Type B pancreatic cell (in vitro differentiated cells): ENCODE measurements at places on chromosomes 3 and 15. TPM values are rescaled to one million over a fixed set of nuclear protein-coding genes. Genes with fewer than 3 reads are reported as not detected.

GRCh38 chr15:61025781-61026180, 203.3 kb downstream of the RORA start:
- H3K27ac ChIP-seq, result no peak overlapping the region
- no peaks in the 10 kb centered on the region for H3K36me3 ChIP-seq
- no peaks in the 10 kb centered on the region for H3K27me3 ChIP-seq

DNA sequence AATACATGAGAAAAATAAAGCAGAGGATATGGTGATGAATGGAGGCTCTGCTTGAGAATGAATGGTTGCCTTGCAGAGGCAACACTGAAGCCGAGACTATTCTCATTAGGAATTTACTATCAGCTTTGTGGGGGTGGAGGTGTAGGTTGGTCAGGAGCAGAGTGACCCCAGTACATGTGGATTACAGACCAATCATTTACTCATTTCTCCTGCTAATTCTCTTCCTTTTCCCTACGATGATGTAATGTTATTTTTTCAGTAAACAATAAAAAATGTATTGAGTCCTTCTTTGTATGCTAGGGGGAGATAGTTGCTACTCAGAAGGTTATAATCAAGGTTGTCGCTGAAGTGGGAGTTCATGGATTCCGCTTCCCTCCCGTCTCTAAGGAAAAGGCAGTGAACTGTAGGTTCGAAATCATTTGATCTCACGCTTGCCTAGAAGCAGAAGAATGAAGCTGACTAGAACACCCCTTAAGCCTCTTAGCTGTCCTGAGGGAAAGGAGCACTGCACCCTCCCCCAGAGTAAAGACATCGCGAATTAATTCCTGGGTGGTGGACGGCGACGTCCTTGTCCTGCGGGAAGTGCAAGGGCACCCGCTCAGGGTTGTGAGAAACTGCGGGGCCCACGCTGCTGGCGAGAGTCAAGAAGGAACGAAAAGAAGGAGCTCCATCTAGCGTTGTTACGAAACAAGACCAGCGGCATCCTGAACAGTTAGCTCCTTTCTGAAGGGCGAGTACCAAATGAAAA, 213.2 kb upstream of the PFN2 start:
- no peaks in the 10 kb centered on the region for H3K36me3 ChIP-seq
- no peak overlapping the region for H3K4me3 ChIP-seq
- peak; percentile 79 for DNase-seq
- H3K4me1 ChIP-seq, result peaks cover 12% of the 10 kb centered on the region
- H3K27me3 ChIP-seq, result peaks cover 3% of the 10 kb centered on the region

The NOX5 gene
- total RNA-seq, result 0.12 TPM in 1 of 2 replicates, not detected in the other

The HDC gene
- total RNA-seq, result 0.14 TPM in 1 of 2 replicates, not detected in the other

The TIMP4 gene
- 0.43 and 0.48 TPM in 2 replicates for total RNA-seq

GRCh38 chr3:49422379-49423248, at the start of gene AMT:
TSS of gene AMT (minus strand) at chr3:49422473. CDS start at chr3:49422450, 23 bp downstream.
- H3K4me1 ChIP-seq, result peaks cover 17% of the 10 kb centered on the region
- no peaks in the 10 kb centered on the region for H3K36me3 ChIP-seq
- peak within 1 kb of the TSS; percentile 91 for H3K4me3 ChIP-seq
- H3K27me3 ChIP-seq, result no peaks in the 10 kb centered on the region

- no peaks in the 10 kb centered on the region for H3K36me3 ChIP-seq
- peaks cover 21% of the 10 kb centered on the region for H3K27me3 ChIP-seq
- no peak overlapping the region for H3K4me3 ChIP-seq
Observed at GRCh38 chr3:38726751-38727150, 77.3 kb upstream of the SCN5A start.

DNA sequence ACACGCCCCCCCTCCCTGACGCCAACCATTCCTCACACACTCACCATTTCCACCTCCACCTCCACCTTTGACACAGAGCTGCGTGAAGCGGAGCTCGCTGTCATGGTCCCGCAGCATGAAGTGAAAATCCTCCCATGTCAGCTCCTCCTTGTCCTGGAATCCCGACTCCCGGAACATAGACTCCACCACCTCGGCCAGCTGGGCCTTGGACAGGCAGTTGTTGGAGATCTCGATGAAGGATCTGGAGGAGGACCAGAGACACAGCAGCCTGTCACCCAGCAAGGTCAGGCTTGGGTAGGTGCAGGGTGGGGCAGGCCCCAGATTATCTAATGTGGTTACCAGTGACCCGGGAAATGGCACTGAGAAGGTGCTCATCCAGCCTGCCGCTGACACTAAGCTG, 12.2 kb downstream of the DUOX2 start:
- no peaks in the 10 kb centered on the region for H3K36me3 ChIP-seq
- no peaks in the 10 kb centered on the region for H3K4me1 ChIP-seq
- peaks cover 26% of the 10 kb centered on the region for H3K27me3 ChIP-seq
- no peak overlapping the region for H3K27ac ChIP-seq

The SCG3 gene
- total RNA-seq, result 13.0 and 18.2 TPM in 2 replicates

DNA sequence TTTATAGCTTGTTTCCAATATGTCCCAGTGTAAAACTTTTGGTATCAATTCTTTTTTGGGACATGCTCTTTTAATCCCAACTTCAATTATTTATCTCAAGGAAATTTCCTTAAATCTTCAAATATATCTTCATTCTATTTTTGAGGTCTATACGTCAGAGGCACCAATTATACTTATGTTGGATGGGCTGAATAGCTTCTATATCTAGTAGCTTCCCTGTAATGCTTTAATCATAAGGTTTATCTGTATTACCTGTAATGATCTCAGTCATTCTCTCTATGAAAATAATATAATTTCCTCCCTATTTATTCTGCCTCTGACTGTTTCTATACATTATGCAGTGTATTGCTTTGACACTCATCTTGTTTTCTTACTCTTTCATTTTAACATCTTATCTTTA, 29.9 kb upstream of the MCCC1 start:
- H3K27ac ChIP-seq, result no peak overlapping the region
- peaks cover 4% of the 10 kb centered on the region for H3K36me3 ChIP-seq
- no peak overlapping the region for H3K4me3 ChIP-seq
- H3K4me1 ChIP-seq, result no peaks in the 10 kb centered on the region

GRCh38 chr3:46861605-46862368, 1.5 kb downstream of the MYL3 start:
- H3K4me3 ChIP-seq, result no peak overlapping the region
- H3K36me3 ChIP-seq, result no peaks in the 10 kb centered on the region
- H3K27ac ChIP-seq, result no peak overlapping the region

GRCh38 chr3:149203758-149204157, 17.9 kb downstream of the CP start:
- H3K36me3 ChIP-seq, result no peaks in the 10 kb centered on the region
- H3K4me3 ChIP-seq, result no peak overlapping the region
- peaks cover 22% of the 10 kb centered on the region for H3K4me1 ChIP-seq
- H3K27me3 ChIP-seq, result no peaks in the 10 kb centered on the region
- DNase-seq, result no peak

The SENP7 gene
- 20.1 and 33.6 TPM in 2 replicates for total RNA-seq

DNA sequence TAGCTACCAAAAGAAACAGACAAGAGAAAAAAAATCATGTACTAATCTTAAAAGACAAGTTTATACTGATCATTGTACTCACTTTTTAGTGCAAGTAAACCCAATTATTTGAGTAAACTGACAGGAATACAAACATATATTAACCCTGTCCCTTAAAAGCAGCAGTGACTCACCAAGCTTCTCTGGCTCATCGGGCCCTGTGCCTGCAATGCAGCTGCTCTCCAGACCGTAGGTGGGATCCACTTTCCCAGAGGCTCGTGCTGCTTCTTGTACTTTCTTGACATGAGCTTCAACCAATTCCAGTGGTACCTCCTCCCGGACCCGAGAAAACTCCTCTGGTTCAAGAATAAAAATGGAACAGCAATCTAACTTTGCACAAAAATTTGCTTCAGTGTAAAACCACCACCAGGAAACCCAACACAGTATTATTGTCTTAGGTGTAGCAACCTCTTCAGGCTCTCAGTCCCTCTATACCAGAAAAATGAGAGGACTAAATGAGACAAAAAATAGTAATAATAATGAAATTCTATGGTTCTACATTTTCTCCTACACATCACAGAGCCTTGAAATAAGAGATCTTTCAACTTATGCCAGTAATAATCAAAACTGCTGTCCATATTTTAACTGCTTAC, 82.6 kb upstream of the CSPG5 start:
- no peaks in the 10 kb centered on the region for H3K4me1 ChIP-seq
- H3K27me3 ChIP-seq, result no peaks in the 10 kb centered on the region
- peaks cover 50% of the 10 kb centered on the region for H3K36me3 ChIP-seq
- H3K4me3 ChIP-seq, result no peak overlapping the region
- no peak for DNase-seq
- no peak overlapping the region for H3K27ac ChIP-seq

The DLEC1 gene
- total RNA-seq, result 0.76 and 3.2 TPM in 2 replicates

The EDEM1 gene
- total RNA-seq, result 20.2 and 35.1 TPM in 2 replicates

The EXOG gene
- total RNA-seq, result 6.7 and 16.8 TPM in 2 replicates

The GATA2 gene
- total RNA-seq, result 14.1 and 23.9 TPM in 2 replicates

GRCh38 chr15:80323285-80323684, 71.3 kb upstream of the CTXND1 start:
- H3K27ac ChIP-seq, result no peak overlapping the region
- no peak for DNase-seq
- H3K36me3 ChIP-seq, result no peaks in the 10 kb centered on the region
- no peak overlapping the region for H3K4me3 ChIP-seq
- no peaks in the 10 kb centered on the region for H3K4me1 ChIP-seq

The POLG gene
- total RNA-seq, result 55.0 and 59.0 TPM in 2 replicates

GRCh38 chr15:29518442-29518841, 248.8 kb upstream of the NSMCE3 start:
- H3K4me3 ChIP-seq, result no peak overlapping the region
- peaks cover 4% of the 10 kb centered on the region for H3K27me3 ChIP-seq
- no peaks in the 10 kb centered on the region for H3K36me3 ChIP-seq
- no peaks in the 10 kb centered on the region for H3K4me1 ChIP-seq

- peak overlapping the region; percentile 16 for H3K27ac ChIP-seq
- H3K4me3 ChIP-seq, result no peak overlapping the region
- H3K4me1 ChIP-seq, result peaks cover 24% of the 10 kb centered on the region
- DNase-seq, result no peak
Observed at GRCh38 chr15:72787526-72787925, 4.0 kb upstream of the ADPGK start.

GRCh38 chr15:70245932-70246622, 148.4 kb upstream of the TLE3 start:
- H3K4me1 ChIP-seq, result peaks cover 28% of the 10 kb centered on the region
- H3K4me3 ChIP-seq, result no peak overlapping the region
- no peaks in the 10 kb centered on the region for H3K36me3 ChIP-seq
- H3K27ac ChIP-seq, result no peak overlapping the region
- peaks cover 12% of the 10 kb centered on the region for H3K27me3 ChIP-seq

- H3K27me3 ChIP-seq, result no peaks in the 10 kb centered on the region
- H3K4me3 ChIP-seq, result peak within 1 kb of the TSS; percentile 76
- H3K36me3 ChIP-seq, result no peaks in the 10 kb centered on the region
- no peak for DNase-seq
Observed at GRCh38 chr3:187368251-187369088, at the start of gene RTP4. TSS of gene RTP4 (plus strand) at chr3:187368385. CDS start at chr3:187368442, 57 bp downstream.

DNA sequence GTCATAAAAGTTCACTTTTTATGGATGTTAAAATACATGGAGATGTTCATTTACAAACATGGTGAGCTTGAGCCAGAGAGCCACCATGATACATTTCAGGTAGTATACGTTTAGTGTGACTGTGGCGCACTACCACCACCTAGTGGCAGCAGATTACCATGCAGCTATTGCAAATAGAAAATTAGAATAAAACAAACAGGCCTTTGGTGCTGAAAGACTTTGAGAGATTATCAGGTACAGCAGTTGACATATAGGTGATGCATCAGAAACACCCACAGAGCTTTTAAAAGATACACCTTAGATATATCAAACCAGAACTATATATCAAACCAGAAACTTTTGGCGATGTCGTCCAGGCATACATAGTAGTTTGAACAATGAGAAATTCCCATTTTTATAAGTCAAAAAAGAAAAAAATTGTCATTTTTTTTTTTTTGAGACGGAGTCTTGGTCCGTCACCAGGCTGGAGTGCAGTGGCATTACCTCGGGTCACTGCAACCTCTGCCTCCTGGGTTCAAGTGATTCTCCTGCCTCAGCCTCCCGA, 42.0 kb upstream of the ICE2 start:
- no peak overlapping the region for H3K4me3 ChIP-seq
- peak overlapping the region; percentile 32 for H3K27ac ChIP-seq
- no peak for DNase-seq
- H3K27me3 ChIP-seq, result no peaks in the 10 kb centered on the region
- H3K4me1 ChIP-seq, result peaks cover 23% of the 10 kb centered on the region

GRCh38 chr3:59862686-59863085, 812.9 kb upstream of the CFAP20DC start:
- H3K36me3 ChIP-seq, result no peaks in the 10 kb centered on the region
- no peak for DNase-seq
- H3K4me1 ChIP-seq, result peaks cover 2% of the 10 kb centered on the region
- H3K4me3 ChIP-seq, result no peak overlapping the region

- H3K27ac ChIP-seq, result no peak overlapping the region
- no peak overlapping the region for H3K4me3 ChIP-seq
- H3K36me3 ChIP-seq, result no peaks in the 10 kb centered on the region
- H3K27me3 ChIP-seq, result peaks cover 18% of the 10 kb centered on the region
- peaks cover 29% of the 10 kb centered on the region for H3K4me1 ChIP-seq
Observed at GRCh38 chr15:63457379-63457778, 47.0 kb upstream of the USP3 start.

DNA sequence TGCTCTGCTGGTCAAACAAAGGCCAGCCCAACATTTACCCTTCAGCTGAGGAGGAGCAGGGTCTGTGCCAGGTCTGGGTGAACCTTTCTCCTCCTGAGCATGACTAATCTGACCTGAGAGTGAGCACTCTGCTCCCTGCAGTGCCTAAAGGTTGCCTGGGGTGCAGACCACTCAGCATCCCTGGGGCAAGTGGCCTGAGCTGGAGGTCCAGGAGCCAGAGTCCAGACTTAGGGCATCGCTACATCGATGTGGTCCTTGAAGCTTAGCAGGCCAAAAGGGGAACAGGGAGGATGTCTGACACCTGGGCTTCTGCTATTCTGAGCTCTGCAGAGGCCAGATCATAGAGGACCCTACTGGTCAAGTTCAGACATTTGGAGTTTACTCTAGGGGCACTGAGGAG, 119.1 kb downstream of the FAM43A start:
- no peak overlapping the region for H3K4me3 ChIP-seq
- H3K36me3 ChIP-seq, result no peaks in the 10 kb centered on the region
- no peak for DNase-seq
- no peak overlapping the region for H3K27ac ChIP-seq

DNA sequence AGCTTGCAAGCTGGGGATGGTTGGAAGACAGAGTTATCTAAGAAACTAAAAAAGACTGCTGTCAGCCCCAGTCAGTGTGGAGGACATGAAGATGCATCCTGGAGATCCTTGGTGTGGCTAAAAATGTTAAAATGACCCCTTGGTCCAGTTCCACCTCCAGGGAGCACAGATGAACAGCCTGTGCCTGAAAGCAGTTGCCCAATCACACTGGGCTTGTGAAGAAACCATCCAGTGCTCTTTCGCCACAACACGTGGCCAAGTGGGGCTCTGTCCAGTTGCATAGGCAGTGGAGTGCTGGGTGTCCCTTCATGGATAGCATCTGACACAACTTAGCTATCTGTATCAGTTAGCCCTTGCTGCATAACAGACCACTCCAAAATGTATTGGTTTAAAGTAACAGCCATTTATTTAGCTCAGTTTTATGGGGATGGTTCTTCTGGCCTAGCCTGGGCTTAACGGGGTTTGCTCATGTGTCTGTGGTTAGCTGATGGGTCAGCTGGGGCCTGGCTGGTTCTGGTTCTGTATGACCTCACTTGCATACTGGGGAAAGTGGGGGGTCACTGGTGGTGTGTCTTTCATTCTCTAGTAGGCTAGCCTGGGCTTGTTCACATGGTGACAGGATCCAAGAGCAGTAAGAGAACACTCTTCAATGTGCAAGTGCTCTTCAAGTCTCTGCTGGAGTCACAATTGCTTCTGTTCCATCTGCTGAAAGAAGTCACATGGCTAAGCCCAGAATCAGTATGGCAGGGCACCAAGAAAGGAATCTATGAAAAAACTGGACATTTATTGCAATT, 226.2 kb downstream of the PDCD6IP start:
- H3K4me3 ChIP-seq, result no peak overlapping the region
- no peak overlapping the region for H3K27ac ChIP-seq
- peaks cover 3% of the 10 kb centered on the region for H3K27me3 ChIP-seq

- peaks cover 46% of the 10 kb centered on the region for H3K4me1 ChIP-seq
- no peak overlapping the region for H3K27ac ChIP-seq
- no peaks in the 10 kb centered on the region for H3K27me3 ChIP-seq
- no peaks in the 10 kb centered on the region for H3K36me3 ChIP-seq
Observed at GRCh38 chr3:65672871-65673815, 365.6 kb downstream of the MAGI1 start.
